Activated CD4-positive, alpha-beta T cell treated with anti-CD3 and anti-CD28 coated beads, Interleukin-2, amount 10 ng/mL, durations not matched to agents 7 days and 5 days (primary cell): ENCODE measurements at places on chromosomes 7 and 10. TPM values are rescaled to one million over a fixed set of nuclear protein-coding genes. Genes with fewer than 3 reads are reported as not detected.

DNA sequence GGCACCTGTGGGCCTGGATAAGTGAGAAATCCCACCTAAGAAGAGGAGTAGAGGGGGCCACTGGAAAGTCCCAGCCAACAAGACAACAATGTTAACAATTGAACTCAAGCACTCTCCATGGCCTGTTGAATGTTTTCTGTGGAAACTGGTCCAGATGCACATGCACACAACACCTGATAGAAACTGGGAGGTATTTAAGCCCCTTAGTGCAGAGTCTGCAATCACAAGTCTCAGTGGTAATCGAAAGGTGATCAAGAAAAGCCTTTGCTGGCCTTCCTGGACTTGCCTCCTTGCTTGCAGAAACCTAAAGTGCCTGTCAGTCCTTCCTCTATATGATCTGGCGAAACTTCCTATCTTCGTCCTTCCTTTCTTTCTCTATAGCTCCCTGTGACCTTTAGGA is 30.6 kb upstream of the HNRNPH3 start:
- DNase-seq, result no peak

- peak; percentile 53 for DNase-seq
Observed at GRCh38 chr7:144391823-144392255, 11.7 kb downstream of the NOBOX start.

DNA sequence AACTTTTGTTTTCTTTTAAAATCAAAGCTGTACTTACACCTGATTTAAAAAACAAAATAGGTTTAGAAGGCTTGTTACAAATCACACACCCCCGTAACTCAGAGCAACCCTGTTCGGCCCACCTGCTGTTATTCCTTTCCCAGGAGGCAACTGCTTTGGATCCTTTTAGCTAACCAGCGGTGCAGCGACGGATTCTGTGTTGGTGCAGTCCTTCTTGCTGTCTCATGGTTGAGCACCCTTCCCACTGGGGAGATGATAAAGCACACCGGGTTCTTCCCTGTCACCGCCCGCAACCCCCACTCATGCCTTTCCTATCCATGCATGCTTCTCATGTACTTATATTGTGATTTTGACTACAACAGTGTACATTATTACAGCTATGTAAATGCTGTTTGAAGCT is 24.8 kb upstream of the MKI67 start:
- no peak for DNase-seq

DNA sequence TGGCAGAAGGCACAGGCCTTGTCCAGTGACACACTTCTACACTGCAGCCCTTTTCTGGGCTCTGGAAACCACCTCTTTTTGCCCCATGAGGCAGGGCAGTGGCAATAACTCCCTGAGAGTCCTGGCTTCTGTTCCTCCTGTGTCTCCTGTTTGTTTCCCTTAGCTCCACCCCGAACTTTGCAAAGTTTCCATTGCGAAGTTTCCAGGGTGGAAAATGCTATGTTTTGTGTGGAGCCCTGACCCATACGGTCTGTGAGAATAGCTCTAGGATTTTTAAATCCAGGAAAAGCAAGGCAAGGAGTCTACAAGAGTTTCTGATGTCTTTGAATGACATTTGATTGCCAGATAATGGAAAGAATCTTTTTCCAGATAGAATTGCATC is 92.2 kb upstream of the AKR1E2 start:
- no peak for DNase-seq

DNA sequence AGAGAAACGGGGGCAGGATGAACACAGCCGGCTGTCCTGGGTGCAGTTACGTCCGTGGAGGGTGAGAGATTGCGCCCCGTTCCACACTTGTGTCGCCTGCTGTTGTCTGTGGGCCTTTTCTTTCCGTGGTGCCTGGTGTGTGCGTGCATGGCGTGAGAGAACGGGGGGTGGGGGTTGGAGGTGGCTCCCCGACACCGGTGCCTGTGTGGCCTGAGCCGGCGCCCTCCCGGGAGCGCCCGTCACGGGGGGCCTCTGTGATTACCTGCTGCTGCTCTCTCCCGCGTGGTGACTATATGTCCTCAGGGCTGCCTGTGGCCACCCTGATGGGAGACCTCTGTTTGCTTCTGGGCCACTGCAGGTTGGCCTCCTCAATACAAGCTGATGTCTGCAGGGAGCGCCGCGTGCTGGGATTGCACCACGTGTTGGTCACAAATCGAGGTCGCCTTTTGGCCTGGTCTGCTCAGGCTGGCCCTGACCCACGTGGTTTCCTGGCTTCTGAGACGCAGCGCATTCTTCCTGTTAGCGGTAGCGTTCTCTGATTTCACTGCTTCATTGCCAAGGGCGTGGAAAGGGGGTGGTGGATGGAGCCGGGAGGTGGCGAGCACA is 10.9 kb upstream of the AP5Z1 start:
- no peak for DNase-seq

GRCh38 chr10:32413513-32413912 is 32.4 kb upstream of the CCDC7 start:
- no peak for DNase-seq

DNA sequence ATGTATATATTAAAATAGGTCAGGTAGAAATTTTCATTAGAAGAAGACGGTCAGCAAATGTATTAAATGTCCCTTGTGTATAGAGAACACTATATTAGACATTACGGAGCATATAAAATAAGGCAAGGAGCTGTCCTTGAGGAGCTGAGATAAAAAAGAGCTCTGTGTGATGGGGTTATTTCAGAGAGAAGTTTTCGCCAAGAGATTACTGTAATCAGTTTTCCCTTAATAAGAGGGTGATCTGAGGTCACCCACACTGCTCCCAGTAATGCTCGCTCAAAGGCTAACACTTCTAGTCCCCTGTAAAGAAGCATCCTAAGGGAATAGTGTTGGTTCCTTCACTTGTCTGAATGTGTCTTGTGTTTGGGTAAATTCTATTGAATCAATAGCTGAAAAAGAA is 86.7 kb upstream of the PRR15 start:
- DNase-seq, result no peak

GRCh38 chr10:29151005-29151404 is 137.9 kb upstream of the LYZL1 start:
- DNase-seq, result no peak

DNA sequence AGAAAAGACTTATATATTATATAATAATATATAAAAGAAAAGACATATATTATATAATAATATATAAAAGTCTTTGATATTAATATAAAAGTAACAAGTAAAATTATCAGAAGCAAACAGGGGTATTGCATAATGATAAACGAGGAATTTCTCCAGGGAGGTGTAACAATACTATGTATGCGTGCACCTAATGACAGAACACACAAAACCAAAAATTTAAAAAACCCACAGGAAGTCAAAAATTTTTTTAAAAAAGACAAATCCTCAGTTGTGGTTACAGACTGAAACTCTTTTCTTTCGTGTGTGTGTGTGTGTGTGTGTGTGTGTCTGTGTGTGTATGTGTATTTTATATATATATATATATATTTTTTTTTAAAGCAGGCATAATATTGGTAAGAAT is 279.2 kb upstream of the DPP6 start:
- no peak for DNase-seq

GRCh38 chr7:31104361-31105255 is 52.5 kb downstream of the ADCYAP1R1 start:
- DNase-seq, result no peak

Gene DRGX
- total RNA-seq, result not detected

Gene GRID2IP
- not detected for total RNA-seq

- DNase-seq, result no peak
Observed at GRCh38 chr10:55374917-55375316, 573.9 kb upstream of the PCDH15 start.

- no peak for DNase-seq
Observed at GRCh38 chr7:25124465-25125136, 459 bp downstream of the CYCS start.
